Right lobe of liver (tissue), 6 donors: ENCODE measurements at places on chromosomes 1 and 21.

DNA sequence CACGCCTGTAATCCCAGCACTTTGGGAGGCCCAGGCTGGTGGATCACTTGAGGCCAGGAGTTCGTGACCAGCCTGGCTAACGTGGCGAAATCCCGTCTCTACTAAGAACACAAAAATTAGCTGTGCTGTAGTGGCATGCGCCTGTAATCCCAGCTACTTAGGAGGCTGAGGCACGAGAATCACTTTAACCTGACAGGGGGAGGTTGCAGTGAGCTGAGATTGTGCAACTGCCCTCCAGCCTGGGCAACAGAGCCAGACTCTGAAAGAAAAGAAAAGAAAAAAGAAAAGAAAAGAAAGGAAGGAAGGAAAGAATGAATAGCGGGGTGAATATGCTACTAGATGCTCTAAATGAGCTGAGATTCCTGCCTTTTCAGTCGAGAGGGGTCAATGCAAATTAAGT is 7.1 kb downstream of the GFI1 start:
- no peak for DNase-seq

GRCh38 chr21:45156459-45156858 is 82.1 kb downstream of the ADARB1 start:
- no peak for DNase-seq

GRCh38 chr1:15094719-15095495 is 58.6 kb upstream of the TMEM51 start:
- no peak for DNase-seq

- no peak for DNase-seq
Observed at GRCh38 chr1:21436488-21437340, 3.2 kb upstream of the NBPF3 start.

DNA sequence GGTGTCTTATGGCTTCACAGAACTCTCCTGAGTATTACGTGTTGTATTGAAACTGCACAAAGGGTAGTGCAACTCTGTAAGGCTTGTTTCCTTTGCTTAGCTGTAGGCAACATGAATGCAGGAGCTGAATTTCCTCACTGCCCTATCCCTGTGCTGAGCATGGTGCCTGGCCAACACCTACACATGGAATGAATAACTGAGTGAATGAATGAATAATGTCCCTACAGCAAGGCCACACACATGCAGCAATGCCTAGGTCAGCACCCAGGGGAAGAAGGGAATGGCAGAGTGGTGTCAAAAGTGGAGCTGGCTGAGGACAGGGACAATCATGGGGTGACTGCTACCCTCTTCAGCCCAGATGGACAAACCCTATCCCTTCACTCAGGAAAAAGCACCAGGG is 655.9 kb downstream of the PTPRU start:
- no peak for DNase-seq

DNA sequence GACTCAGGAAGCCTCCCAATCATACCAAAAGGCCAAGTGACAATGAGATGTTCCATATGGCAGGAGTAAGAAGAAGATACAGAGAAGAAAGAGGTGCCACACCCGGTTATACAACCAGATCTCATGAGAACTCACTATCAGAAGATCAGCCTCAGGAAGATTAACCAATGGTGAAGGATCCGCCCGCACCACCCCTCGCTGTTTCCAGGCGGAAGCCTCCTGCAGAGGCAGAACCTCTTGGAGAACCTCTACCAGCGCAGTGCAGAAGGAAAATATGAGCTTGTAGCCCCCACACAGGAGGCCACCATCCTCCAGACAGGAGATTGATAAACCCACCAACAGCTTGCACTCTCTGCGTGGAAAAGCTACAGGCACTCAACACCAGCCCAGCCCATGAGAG is 245.1 kb downstream of the POTED start:
- DNase-seq: no peak

- no peak for DNase-seq
Observed at GRCh38 chr1:156458181-156458503, 42.4 kb downstream of the MEF2D start.

DNA sequence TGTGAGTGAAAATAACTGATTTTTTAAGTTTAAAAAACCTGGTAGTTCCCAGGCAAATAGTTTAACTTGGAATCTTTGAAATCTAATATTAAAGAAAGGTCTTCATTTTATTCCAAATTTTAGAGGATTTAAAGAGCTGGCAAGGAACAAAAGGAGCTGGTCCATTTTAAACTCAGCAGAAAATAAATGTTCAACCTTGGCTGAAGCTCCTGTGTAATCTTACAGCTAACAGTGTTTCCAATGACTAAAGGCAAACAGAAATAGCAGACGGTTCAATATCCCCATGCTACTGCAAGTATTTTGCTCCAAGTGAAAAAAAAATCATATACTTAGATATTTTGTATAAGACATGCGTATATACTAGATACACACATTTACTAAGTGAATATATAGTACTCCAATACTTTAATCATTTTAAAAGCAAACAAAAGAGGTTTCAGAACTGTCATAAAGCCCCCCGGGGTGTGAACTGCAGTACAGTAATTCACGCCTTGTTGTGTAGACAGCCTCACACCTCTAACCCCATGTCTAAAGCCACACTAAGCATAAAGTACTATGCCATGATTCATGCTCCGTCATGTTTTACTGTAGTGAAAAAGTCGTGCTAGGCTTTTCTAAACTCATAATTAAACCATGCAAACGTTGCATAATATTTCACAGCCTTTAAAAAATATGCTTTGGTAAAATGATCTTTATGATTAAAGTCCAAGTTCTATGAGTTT is 132.2 kb downstream of the CLIC6 start:
- DNase-seq: no peak

DNA sequence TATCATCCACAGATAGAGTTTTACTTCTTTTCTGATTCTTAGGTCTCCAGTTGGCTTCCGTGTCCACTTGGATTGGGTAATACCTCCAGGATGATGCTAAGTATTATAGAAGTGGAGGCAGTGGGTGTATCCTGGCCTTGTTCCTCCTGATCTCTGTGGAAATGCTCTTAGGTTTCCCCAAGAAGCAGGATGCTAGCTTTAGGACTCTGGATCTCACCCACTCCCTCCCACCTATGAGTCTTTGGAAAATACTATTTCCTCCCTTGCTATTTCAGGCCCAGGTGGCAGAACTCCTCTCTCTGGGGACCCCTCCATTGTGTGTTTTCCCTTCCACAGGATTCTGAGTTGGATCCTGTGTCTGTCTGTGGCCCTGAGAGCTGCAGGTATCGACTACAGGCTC is 86.7 kb downstream of the SIM2 start:
- no peak for DNase-seq
